ENCODE measurements at places on chromosomes 6 and 20. TPM values are rescaled to one million over a fixed set of nuclear protein-coding genes. Genes with fewer than 3 reads are reported as not detected.
A peak's percentile ranks its signal among the peaks of the same experiment; 100 is the strongest.

GRCh38 chr20:62733891-62734290, 25.3 kb downstream of the NTSR1 start:
- DNase-seq = peak; percentile 23

- no peak for DNase-seq
Measured at GRCh38 chr20:64130271-64130670, 22.9 kb upstream of the NPBWR2 start.

The AVP gene
- not detected for total RNA-seq

The GTSF1L gene
- total RNA-seq = not detected

- DNase-seq = peak; percentile 36
Measured at GRCh38 chr20:58228484-58229197, at the start of gene ANKRD60. Gene ANKRD60 (minus strand): TSS chr20:58228653. CDS start chr20:58228653, 0 bp downstream.

DNA sequence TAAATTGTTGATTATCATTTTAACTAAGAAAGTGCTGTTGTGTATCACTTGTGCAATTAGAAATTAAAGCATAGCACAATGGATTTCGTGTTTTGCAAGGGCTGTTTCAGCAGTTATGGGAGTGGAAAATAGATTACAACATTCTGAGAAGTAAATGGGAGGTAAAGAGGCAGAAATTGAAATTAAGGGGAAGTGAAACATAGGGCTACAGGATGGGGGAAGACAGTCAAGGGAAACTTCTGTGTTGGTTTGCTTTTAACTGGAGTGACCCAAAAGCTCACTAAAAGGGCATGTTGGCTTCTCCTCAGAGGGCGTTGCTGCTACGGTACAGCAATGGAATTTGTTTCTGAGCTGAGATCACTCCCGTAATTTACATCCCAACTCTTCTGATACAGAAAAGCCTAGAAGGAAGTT, 147.5 kb downstream of the BCAS1 start:
- no peak for DNase-seq

The IRAK1BP1 gene
- 8.0 TPM for total RNA-seq

DNA sequence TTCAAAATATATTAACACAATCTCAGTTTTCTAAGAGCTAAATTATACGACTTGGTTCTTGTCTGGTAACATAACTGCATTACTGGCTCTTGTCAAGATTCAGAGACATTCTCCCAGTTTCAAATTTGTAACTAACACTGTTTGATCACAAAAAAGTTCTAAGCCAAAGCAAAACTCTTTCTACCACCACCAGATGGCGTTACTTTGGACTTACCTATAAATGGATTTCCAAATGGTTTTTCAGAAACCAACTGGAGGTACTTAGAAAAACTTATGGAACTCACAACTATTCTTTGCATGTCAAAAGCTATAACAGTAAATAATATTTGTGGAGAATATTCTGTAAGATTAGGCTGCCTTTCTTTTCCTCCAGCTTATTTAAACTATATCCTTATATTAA, 34.2 kb upstream of the GFRAL start:
- no peak for DNase-seq

The CRISP3 gene
- total RNA-seq = 0.30 TPM

GRCh38 chr20:44622501-44623270, 28.8 kb downstream of the ADA start:
- no peak for DNase-seq

DNA sequence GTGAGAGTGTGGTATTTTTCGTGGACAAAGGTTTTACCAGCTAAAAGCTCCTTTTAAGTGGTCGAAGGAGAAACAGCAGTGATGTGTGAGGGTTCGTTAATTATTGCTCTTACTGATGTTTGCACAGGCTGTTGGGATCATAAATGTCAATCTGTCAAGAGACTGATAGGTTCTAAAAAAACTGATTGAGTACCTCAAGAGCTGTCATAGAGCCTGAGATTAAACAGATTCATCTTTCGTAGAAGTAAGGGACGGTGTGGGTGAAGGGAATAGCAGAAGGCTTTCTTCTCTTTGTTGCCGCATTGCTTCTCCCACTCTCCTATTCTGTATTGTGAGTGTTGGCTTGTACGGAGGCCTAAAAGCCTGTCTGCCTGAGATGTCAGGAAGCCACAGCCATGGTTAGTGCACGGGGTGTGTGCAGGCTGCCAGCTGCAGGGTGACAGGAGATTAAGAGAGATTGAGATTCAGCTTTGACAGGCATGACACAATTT, 291.0 kb downstream of the ZFAND3 start:
- DNase-seq = no peak

All from ovary (tissue), 10 donors.